Ovary (tissue), 10 donors: ENCODE measurements at places on chromosomes 2 and 18.

DNA sequence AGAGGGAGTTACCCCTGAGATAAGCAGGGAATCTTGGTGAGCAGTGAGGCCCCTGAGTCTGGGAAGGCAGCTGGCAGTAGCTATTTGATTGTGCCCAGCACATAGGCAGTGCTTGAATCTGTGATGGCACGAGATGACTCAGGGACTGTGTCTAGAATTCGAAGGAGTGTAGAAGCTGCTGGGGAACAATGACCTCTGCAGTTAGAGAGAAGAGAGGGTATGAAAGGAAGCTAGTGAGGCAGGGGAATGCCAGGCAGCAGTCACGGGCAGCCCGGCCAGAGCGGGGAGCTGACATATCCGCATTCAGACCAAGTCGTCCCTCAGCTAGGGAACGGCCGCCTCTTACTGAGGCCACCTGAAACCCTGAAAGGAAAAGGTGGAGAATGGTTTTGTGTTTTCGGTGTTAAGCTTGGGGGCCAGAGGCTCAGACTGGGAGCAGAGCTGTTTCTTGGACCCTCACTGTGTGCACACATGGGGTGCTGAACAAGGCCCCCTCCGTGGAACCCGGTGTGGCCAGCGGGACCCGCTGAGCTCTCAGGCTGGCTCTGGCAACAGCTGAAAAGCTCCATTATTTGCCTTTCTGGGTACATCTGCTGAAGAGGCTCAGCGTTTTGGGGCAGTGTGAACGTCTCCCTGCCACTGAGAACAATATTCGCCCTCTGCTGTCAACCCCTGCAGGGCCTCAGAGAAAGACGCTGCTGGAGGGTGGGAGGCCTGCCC, 32.9 kb downstream of the ARHGEF4 start:
- H3K27ac ChIP-seq, result no peak overlapping the region
- H3K4me1 ChIP-seq, result peaks cover 3% of the 10 kb centered on the region
- H3K27me3 ChIP-seq, result no peaks in the 10 kb centered on the region
- DNase-seq, result no peak

GRCh38 chr2:241809383-241810306, 652 bp downstream of the NEU4 start:
- H3K4me3 ChIP-seq, result no peak overlapping the region
- peaks cover 1% of the 10 kb centered on the region for H3K4me1 ChIP-seq
- H3K27me3 ChIP-seq, result no peaks in the 10 kb centered on the region
- DNase-seq, result no peak
- H3K27ac ChIP-seq, result no peak overlapping the region
- no peaks in the 10 kb centered on the region for H3K36me3 ChIP-seq

GRCh38 chr2:11810237-11810977, 64.0 kb downstream of the LPIN1 start:
- H3K4me3 ChIP-seq, result no peak overlapping the region
- H3K4me1 ChIP-seq, result no peaks in the 10 kb centered on the region
- no peak for DNase-seq
- H3K36me3 ChIP-seq, result no peaks in the 10 kb centered on the region
- no peak overlapping the region for H3K27ac ChIP-seq
- no peaks in the 10 kb centered on the region for H3K27me3 ChIP-seq

DNA sequence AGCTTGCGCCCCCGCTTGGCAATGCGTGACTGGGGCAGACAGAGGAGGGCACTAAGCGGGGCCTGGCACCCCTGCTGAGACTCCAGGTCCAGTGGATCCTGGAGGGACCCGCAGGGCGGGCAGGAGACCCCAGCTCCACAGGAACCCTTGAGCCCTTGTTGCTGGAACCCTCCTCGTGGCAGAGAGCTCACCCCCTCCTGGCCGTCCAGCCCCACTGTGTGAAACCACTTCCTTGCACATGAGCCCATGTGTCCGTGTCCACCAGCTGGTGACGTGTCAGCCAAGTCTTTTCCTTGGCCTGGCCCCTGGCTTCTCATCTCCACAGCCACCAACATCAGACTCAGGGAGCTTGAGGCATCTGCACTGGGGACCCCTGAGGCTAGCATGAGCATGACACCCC, 38.0 kb downstream of the BIN1 start:
- H3K36me3 ChIP-seq, result no peaks in the 10 kb centered on the region
- DNase-seq, result no peak
- no peaks in the 10 kb centered on the region for H3K27me3 ChIP-seq
- no peak overlapping the region for H3K4me3 ChIP-seq
- H3K27ac ChIP-seq, result no peak overlapping the region
- peaks cover 9% of the 10 kb centered on the region for H3K4me1 ChIP-seq

GRCh38 chr2:28142386-28142785, 250.3 kb upstream of the FOSL2 start:
- peak overlapping the region; percentile 44 for H3K27ac ChIP-seq
- DNase-seq, result no peak
- no peaks in the 10 kb centered on the region for H3K36me3 ChIP-seq

GRCh38 chr2:206160807-206161179, 1.1 kb downstream of the EEF1B2 start:
- H3K27me3 ChIP-seq, result no peaks in the 10 kb centered on the region
- H3K4me3 ChIP-seq, result peak overlapping the region; percentile 90
- no peaks in the 10 kb centered on the region for H3K36me3 ChIP-seq

- no peak for DNase-seq
- no peaks in the 10 kb centered on the region for H3K36me3 ChIP-seq
- H3K4me1 ChIP-seq, result no peaks in the 10 kb centered on the region
- no peak overlapping the region for H3K4me3 ChIP-seq
- no peak overlapping the region for H3K27ac ChIP-seq
Measured at GRCh38 chr2:138948070-138948539, 167.9 kb upstream of the NXPH2 start.

GRCh38 chr2:5449867-5450266, 242.3 kb upstream of the SOX11 start:
- no peak overlapping the region for H3K4me3 ChIP-seq
- H3K36me3 ChIP-seq, result no peaks in the 10 kb centered on the region
- DNase-seq, result no peak
- no peaks in the 10 kb centered on the region for H3K4me1 ChIP-seq
- H3K27ac ChIP-seq, result no peak overlapping the region

- no peaks in the 10 kb centered on the region for H3K36me3 ChIP-seq
- H3K4me3 ChIP-seq, result no peak overlapping the region
- H3K27ac ChIP-seq, result no peak overlapping the region
- H3K4me1 ChIP-seq, result no peaks in the 10 kb centered on the region
Measured at GRCh38 chr2:218043701-218044109, 25.3 kb upstream of the RUFY4 start.

DNA sequence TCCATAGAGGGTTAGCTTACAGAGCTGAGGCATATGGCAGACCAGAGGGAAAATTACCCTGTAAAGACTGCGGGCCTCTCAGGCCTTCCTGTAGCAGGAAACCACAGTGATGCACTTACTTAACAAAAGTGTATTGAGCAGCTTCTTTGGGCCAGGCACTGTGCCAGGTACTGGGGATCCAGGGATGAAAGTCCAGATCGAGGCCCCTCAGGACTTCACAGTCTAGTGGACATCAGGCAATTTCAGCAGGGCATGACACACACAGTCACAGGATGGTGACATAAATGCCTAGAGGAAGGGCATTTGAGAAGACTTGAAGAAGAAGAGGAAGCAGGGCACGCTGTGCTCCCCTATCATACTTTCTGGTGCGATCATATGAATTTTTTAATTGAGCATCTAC, 71.7 kb downstream of the MARCO start:
- no peaks in the 10 kb centered on the region for H3K36me3 ChIP-seq
- H3K27me3 ChIP-seq, result no peaks in the 10 kb centered on the region
- DNase-seq, result no peak
- H3K4me3 ChIP-seq, result no peak overlapping the region
- H3K4me1 ChIP-seq, result no peaks in the 10 kb centered on the region
- H3K27ac ChIP-seq, result no peak overlapping the region

DNA sequence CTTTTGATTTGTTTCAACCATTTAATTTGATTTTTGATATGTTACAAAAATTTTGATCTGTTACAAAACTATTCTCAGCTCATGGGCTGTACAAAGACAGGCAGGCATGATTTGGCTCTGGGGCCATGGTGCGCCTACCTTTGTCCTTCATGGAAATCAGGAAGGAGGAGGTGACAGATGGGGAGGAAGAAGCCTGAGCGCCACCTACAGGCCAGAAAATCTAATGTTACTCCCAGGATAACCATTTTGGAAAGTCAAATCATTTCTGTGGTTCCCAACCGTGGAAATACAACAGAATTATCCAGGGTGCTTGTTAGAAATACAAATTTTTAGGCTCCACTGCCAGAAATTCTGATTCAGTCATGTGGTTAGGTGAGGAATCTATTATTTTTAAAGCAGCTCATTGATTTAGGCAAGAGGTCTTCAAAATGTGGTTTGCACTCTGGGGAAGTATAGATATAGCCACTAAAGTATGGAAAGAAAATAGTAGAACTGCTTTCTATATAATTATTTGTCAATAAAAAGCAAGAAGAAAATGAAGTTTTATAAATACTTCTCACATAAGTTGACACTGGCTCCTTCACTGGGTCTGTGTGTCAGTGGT, 93.9 kb downstream of the EVA1A start:
- no peaks in the 10 kb centered on the region for H3K36me3 ChIP-seq
- H3K4me1 ChIP-seq, result no peaks in the 10 kb centered on the region
- H3K4me3 ChIP-seq, result no peak overlapping the region
- no peak overlapping the region for H3K27ac ChIP-seq
- H3K27me3 ChIP-seq, result no peaks in the 10 kb centered on the region
- DNase-seq, result no peak

- H3K27me3 ChIP-seq, result no peaks in the 10 kb centered on the region
- no peak overlapping the region for H3K4me3 ChIP-seq
- no peak overlapping the region for H3K27ac ChIP-seq
- DNase-seq, result no peak
- no peaks in the 10 kb centered on the region for H3K36me3 ChIP-seq
Measured at GRCh38 chr2:429142-429541, 141.3 kb upstream of the ALKAL2 start.

GRCh38 chr2:43708178-43708577, 31.9 kb upstream of the C1GALT1C1L start:
- no peak overlapping the region for H3K4me3 ChIP-seq
- H3K27ac ChIP-seq, result no peak overlapping the region
- no peaks in the 10 kb centered on the region for H3K4me1 ChIP-seq
- DNase-seq, result no peak

GRCh38 chr2:23607925-23608324, 222.9 kb downstream of the KLHL29 start:
- H3K27ac ChIP-seq, result no peak overlapping the region
- no peaks in the 10 kb centered on the region for H3K36me3 ChIP-seq
- DNase-seq, result no peak
- H3K4me3 ChIP-seq, result no peak overlapping the region

GRCh38 chr2:160967523-160967922, 192.7 kb upstream of the TANK start:
- no peaks in the 10 kb centered on the region for H3K36me3 ChIP-seq
- no peaks in the 10 kb centered on the region for H3K27me3 ChIP-seq
- no peak overlapping the region for H3K27ac ChIP-seq
- DNase-seq, result no peak
- peaks cover 4% of the 10 kb centered on the region for H3K4me1 ChIP-seq
- H3K4me3 ChIP-seq, result no peak overlapping the region

DNA sequence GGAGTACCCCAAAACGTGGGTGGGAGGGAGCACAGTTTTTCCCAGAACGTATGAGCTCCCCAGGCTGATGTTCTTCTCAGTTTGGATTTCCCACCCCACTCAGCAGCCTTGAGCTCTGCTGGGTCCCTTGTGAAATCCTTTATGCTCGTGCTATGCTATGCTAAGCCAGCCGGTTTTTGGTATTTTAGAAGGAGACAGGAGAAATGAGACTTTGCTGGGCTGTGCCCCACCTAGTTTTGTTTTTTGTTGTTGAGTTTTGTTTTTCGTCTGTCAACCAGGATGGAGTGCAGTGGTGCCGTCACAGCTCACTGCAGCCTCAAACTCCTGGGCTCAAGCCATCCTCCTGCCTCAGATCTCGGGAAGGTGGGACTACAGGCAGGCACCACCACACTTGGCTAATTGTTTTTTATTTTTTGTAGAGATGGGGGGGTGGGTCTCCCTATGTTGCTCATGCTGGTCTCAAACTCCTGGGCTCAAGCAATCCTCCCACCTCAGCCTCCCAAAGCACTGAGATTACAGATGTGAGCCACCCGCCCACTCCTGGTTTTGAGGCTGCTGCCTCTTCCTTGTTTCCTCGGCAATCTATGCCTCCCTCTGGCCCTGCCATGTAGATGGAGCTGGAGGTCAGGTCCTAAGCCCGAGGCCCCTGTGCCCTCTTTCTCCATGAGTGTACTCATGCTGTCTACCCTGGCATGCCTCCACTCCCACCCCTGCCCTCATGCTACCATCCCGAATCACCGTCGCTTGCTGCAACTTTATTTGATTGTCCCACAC, 17.5 kb upstream of the MGAT4A start:
- no peak overlapping the region for H3K4me3 ChIP-seq
- no peaks in the 10 kb centered on the region for H3K36me3 ChIP-seq
- no peak overlapping the region for H3K27ac ChIP-seq
- H3K4me1 ChIP-seq, result no peaks in the 10 kb centered on the region
- DNase-seq, result no peak
- no peaks in the 10 kb centered on the region for H3K27me3 ChIP-seq

- no peak overlapping the region for H3K4me3 ChIP-seq
- H3K36me3 ChIP-seq, result no peaks in the 10 kb centered on the region
- H3K4me1 ChIP-seq, result no peaks in the 10 kb centered on the region
- no peak overlapping the region for H3K27ac ChIP-seq
Measured at GRCh38 chr18:13288509-13289133, 70.1 kb downstream of the LDLRAD4 start.

- no peaks in the 10 kb centered on the region for H3K27me3 ChIP-seq
- H3K4me1 ChIP-seq, result no peaks in the 10 kb centered on the region
Measured at GRCh38 chr2:618422-618990, 58.7 kb downstream of the TMEM18 start.

GRCh38 chr2:63665091-63665490, 76.3 kb downstream of the MDH1 start:
- H3K27ac ChIP-seq, result no peak overlapping the region
- no peaks in the 10 kb centered on the region for H3K36me3 ChIP-seq
- H3K4me1 ChIP-seq, result no peaks in the 10 kb centered on the region
- no peak overlapping the region for H3K4me3 ChIP-seq
- H3K27me3 ChIP-seq, result no peaks in the 10 kb centered on the region

DNA sequence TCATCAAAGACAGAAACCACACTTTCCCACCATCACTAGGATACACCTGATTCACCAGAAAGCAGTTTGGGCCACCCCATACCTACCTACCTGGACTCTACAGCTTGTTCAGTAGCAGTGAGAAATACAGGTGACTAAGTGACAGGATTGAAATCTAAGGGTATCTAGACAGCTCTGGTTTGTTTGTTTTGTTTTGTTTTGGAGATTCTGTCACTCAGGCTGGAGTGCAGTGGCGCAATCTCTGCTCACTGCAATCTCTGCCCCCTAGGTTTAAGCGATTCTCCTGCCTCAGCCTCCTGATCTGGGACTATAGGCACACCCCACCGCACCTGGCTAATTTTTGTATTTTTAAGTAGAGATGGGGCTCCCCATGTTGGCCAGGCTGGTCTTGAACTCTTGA, 3.1 kb downstream of the TTC21B start:
- no peak overlapping the region for H3K27ac ChIP-seq
- no peaks in the 10 kb centered on the region for H3K27me3 ChIP-seq
- no peaks in the 10 kb centered on the region for H3K36me3 ChIP-seq
- no peak for DNase-seq
- peaks cover 9% of the 10 kb centered on the region for H3K4me1 ChIP-seq
- no peak overlapping the region for H3K4me3 ChIP-seq

DNA sequence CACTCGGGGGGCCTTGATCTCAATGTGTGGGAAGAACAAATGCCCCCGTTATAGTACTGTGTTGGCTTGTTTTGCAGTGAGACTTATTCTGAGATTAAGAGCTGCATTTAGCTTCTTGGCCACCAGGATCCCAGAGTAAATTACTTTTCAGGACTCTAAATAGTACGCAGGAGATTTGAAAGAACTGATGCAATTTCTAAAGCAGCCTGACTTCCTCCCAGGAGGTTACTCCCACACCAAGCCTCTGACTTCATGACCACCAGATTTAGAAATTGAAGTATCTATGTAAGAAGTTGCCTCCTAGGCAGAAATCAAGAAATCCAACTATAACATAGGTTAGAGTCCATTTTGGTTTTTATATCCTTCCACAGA, 67.0 kb downstream of the FEZ2 start:
- no peak overlapping the region for H3K27ac ChIP-seq
- peaks cover 5% of the 10 kb centered on the region for H3K4me1 ChIP-seq
- no peak for DNase-seq
- no peaks in the 10 kb centered on the region for H3K36me3 ChIP-seq
